Chondrocyte (in vitro differentiated cells): ENCODE measurements at places on chromosomes 6 and 20. TPM values are rescaled to one million over a fixed set of nuclear protein-coding genes. Genes with fewer than 3 reads are reported as not detected.

DNA sequence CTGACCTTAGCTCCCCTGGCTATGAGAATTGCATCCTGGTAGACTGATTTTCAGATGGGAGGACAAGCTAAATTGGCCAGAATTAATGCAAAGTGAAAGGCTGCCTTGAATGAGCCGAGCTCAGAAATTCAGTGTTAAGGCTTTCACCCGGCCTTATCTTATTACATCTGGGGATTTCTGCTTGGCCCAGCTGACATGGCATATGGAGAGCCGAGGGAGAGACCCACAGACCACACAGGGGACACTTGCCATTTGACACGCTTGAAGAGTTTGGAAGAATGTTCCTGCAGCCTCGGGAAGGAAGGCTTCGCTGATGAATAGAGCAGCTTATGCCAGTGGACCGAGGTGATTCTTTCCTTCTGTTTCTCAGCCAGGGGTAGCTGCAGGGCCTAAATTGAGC, 9.0 kb downstream of the MOCS3 start:
- H3K36me3 ChIP-seq, result no peaks in the 10 kb centered on the region
- no peak for DNase-seq
- H3K27me3 ChIP-seq, result peaks cover 7% of the 10 kb centered on the region
- H3K4me3 ChIP-seq, result no peak overlapping the region

DNA sequence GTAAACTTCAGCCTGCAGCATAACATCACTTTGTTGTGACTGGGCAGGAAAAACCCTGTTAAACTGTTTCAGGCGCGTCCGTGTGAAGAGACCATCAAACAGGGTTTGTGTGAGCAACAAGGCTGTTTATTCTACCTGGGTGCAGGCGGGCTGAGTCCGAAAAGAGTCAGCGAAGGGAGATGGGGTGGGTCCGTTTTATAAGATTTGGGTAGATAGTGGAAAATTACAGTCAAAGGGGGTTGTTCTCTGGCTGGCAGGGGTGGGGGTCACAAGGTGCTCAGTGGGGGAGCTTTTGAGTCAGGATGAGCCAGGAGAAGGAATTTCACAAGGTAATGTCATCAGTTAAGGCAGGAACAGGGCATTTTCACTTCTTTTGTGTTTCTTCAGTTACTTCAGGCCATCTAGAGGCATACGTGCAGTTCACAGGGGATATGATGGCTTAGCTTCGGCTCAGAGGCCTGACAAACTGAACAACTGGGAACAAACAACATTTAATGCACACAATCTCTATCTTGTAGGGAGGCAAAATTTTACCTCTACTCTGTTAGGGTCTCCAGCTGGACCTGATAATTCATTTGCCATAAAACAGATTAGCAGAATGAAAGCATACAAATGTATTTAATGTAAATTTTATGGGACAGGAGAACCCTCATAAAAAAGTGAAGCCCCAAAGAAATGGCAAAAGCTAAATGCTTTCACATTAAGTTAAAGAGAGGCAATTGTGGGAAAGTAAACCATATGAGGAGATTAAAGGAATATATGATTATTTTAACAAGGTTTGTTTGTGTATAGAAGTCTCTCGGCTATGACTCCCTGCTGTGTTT, 58.3 kb upstream of the HFE start:
- no peaks in the 10 kb centered on the region for H3K36me3 ChIP-seq
- no peak for DNase-seq
- H3K27me3 ChIP-seq, result no peaks in the 10 kb centered on the region
- no peak overlapping the region for H3K4me3 ChIP-seq

DNA sequence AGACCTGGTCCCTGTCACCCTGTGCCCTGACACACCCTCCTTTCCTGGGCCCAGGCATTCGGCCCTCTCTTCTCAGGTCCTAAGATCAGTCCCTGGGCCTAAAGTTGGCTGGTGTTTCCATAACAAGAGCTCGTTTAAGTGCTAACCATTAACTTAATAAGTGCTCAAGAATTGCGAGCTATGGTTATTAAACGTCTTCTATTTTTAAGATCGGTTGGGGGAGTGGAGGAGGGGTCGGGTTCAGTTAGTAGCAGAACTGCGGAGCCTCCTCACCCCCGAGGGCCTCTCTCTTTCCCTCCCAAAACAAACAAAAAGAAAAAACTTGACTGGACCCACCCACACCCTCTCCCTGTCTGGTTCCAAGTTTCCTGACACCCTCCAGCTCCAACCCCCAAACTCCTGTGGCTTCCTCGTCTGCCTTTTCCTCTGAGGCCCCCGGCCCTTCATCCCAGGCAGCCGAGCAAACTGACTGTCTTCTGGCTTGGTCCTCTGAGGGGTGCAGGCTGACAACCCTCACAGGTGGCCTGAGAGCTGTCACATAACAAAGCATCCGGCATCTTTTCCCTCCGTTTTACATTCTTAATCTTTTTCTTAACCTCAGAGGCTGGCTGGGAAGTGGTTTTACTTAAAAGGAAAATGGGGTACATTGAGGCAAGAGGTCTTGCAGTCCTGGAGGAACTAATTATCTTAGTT, 2.0 kb downstream of the STK35 start:
- H3K27ac ChIP-seq, result peak overlapping the region; percentile 90
- H3K27me3 ChIP-seq, result no peaks in the 10 kb centered on the region
- DNase-seq, result no peak
- H3K4me1 ChIP-seq, result peaks cover 40% of the 10 kb centered on the region
- H3K4me3 ChIP-seq, result peak overlapping the region; percentile 95

GRCh38 chr20:34179637-34180360, 61.4 kb upstream of the ASIP start:
- H3K27me3 ChIP-seq, result peaks cover 10% of the 10 kb centered on the region
- no peak overlapping the region for H3K4me3 ChIP-seq
- no peak for DNase-seq
- no peaks in the 10 kb centered on the region for H3K4me1 ChIP-seq
- H3K36me3 ChIP-seq, result no peaks in the 10 kb centered on the region

DNA sequence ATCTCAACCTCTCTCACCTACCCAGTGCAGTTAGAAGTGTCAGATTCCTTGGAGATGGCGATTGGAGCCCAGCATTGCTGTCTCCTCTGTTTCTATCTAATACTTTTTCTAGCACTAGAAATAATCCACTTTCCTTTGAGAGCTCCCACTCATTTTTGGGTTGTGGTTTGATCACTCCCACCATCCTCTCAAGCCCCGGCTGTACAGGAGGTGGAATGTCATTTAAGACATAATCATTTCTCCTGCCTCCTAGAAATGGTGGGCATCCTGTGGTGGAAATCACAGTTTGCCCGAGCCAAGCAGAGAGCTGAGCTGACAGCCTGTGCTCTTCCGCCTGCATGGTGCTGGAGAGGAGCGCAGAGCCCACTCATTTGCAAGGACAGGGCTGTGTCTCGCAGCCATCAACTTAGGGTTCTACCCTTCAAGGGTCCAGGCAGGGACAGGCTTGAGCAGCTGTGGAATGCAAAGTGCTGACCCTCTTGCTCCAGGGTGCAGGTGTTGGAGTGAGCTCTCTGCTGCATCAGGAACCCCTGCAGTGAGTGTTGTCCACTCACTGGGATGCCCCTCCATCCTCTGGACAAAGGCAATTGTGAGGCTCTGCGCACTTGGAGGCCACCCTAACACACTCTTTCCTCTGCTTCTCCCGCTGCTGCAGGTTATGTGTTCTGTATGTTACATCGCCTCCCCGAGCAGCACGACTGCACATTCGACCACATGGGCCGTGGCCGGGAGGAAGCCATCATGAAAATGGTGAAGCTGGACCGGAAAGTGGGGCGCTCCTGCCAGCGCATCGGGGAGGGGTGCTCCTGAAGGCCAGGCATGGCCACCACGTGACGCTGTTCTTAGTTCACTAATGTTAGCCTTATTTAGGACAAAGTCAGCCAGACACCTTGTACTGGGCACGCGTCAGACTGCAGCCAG, 332.3 kb downstream of the ZFAND3 start:
- no peak for DNase-seq
- peaks cover 15% of the 10 kb centered on the region for H3K4me1 ChIP-seq
- no peak overlapping the region for H3K27ac ChIP-seq
- H3K4me3 ChIP-seq, result no peak overlapping the region
- no peaks in the 10 kb centered on the region for H3K27me3 ChIP-seq

- DNase-seq, result peak; percentile 88
- no peak overlapping the region for H3K27ac ChIP-seq
- H3K4me3 ChIP-seq, result no peak overlapping the region
- peaks cover 7% of the 10 kb centered on the region for H3K36me3 ChIP-seq
- H3K4me1 ChIP-seq, result peaks cover under 1% of the 10 kb centered on the region
Observed at GRCh38 chr6:41597246-41598000, 40.8 kb upstream of the MDFI start.

DNA sequence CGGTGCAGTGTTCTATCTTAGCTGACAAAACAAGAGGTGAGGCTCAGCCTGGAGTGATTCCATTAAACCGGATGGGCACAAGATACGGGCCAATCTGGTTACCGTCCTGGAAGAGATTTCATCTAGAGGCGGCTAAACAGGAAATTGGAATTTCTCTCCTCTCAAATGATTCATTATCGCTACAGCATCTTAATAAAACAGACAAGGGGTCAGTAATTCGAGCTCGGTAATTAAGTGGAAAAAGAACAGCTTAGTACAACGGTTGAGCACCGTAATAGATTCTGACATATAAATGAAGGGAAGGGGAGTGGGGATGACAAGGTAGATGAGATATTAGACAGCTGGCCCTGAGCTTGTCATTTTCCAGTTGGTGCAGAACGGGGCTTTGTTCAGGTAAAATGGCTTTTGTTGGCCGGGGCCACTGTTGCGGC, 137.2 kb downstream of the EDN3 start:
- H3K27ac ChIP-seq, result no peak overlapping the region
- DNase-seq, result no peak
- no peaks in the 10 kb centered on the region for H3K36me3 ChIP-seq
- peaks cover 4% of the 10 kb centered on the region for H3K27me3 ChIP-seq
- no peaks in the 10 kb centered on the region for H3K4me1 ChIP-seq
- no peak overlapping the region for H3K4me3 ChIP-seq

- peaks cover 54% of the 10 kb centered on the region for H3K4me1 ChIP-seq
- DNase-seq, result no peak
- H3K27me3 ChIP-seq, result no peaks in the 10 kb centered on the region
- H3K4me3 ChIP-seq, result peak overlapping the region; percentile 99
- peaks cover 23% of the 10 kb centered on the region for H3K36me3 ChIP-seq
- H3K27ac ChIP-seq, result peak overlapping the region; percentile 97
Observed at GRCh38 chr6:85677234-85677956, 34.7 kb upstream of the SYNCRIP start.

GRCh38 chr6:37774028-37774680, 45.4 kb upstream of the ZFAND3 start:
- H3K27me3 ChIP-seq, result peaks cover 2% of the 10 kb centered on the region
- no peak for DNase-seq
- peaks cover 5% of the 10 kb centered on the region for H3K4me1 ChIP-seq
- H3K36me3 ChIP-seq, result peaks cover 5% of the 10 kb centered on the region

DNA sequence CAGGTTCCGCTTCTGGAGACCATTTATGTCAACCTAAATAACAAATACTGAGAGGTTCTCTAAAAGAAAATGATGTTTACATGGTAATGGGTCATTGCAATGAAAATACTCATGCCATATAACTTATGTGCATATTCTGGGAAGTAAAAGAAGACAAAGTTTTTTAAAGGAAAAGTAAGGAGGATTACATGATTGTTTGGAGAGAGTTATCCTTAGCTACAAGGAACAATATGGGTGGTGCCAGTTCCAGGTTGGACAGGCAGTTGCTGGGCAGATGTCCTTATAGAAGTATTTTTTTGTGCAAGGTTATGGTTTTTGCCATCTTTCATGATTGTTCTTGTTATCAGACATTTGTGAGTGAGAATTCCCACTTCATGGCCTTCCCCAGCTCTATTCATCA, 52.5 kb downstream of the MRAP2 start:
- peaks cover 22% of the 10 kb centered on the region for H3K36me3 ChIP-seq
- H3K4me3 ChIP-seq, result no peak overlapping the region
- peaks cover 5% of the 10 kb centered on the region for H3K27me3 ChIP-seq
- H3K27ac ChIP-seq, result no peak overlapping the region

DNA sequence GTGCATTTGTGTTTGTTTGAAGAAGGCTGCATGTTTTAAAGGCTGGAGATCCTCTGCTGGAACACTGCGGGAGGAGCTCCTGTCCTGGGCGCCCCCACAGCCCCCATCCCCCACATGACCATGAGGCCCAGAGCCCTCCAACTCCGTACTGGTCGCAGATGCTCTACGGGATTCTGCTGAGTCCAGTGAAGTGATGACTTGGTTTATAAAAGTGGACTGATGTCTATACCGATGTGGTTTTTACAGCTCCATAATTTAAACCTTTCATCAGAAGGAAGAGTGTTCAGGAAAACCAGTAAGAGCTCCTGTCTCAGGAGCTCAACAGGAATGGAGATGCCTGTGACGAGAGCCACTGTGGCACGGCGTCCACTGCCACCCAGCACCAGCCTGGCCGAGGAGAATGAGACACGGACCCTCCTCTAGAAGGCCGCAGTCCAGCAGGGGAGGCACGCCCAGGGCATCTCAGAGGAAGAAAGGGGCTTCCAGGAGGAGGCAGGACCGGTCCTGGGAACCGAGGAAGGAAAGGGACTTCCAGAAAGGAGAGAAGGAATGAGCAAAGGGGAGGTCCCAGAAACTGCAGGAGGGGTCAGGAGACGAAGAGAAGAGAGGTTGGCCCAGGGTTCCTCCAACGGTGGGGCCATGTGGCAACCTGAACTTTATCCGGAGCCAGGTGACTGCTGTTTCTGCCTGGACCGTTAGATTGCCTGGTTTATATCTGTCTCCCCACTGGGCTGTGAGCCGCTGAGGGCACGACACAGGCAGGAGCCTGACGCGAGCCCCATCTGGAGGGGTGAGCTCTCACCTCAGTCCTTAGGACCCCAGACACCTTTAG, 26.9 kb downstream of the BFSP1 start:
- H3K27me3 ChIP-seq, result no peaks in the 10 kb centered on the region
- H3K4me3 ChIP-seq, result no peak overlapping the region
- DNase-seq, result no peak

DNA sequence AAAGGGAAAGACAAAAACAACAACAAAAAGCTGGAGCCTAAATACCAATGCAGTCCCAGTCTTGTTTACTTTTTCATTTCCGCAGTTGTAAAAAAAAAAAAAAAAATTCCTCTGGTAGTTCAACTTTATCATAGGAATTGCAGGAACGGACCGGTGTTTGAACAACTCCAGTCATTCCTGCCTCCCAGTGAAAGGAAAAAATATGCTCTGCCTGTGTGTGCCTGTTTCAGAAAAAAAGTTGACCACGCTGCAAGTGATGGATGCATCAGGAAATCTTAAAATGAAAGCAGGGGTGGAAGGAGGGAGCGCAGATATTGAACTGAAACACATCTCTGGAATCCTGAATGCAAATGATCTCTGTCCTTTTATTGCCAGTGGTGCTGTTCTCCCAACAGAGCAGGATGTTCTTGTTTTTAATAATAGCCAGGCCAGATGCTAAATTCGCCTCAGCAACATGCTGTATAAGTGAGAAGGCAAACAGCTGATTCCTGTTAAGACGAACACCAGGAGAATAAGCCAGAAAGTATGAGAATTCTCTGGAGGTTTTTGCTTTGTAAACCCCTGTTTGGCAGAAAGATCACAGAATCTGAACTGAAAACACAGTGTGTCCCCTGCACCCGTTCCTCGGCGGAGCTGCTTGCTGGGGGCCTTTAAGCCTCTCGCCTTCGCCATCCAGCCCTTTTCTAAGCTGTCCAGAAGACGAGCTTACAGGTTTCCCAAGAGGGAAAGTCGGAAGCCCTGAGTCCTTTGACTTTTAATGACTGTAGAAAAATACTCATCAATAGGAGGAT, 178.4 kb upstream of the SUPT3H start:
- no peaks in the 10 kb centered on the region for H3K27me3 ChIP-seq
- no peak for DNase-seq
- peak overlapping the region; percentile 46 for H3K27ac ChIP-seq
- no peaks in the 10 kb centered on the region for H3K36me3 ChIP-seq

Gene ZNF391
- total RNA-seq, result 4.1 to 5.0 TPM (median 4.5 TPM) in 3 replicates

Gene ENPP5
- total RNA-seq, result 0.12 to 0.28 TPM in 2 of 3 replicates, not detected in the other

Gene GDAP1L1
- not detected in 3 replicates for total RNA-seq

Gene POM121L2
- not detected in 3 replicates for total RNA-seq

Gene KHDC1
- 4.0 to 4.5 TPM (median 4.3 TPM) in 3 replicates for total RNA-seq

Gene HLA-F
- 5.1 to 6.6 TPM (median 6.4 TPM) in 3 replicates for total RNA-seq

Gene ADAM33
- total RNA-seq, result 4.1 to 13.1 TPM (median 12.2 TPM) in 3 replicates

Gene MACROD2
- 2.7 to 4.8 TPM (median 3.2 TPM) in 3 replicates for total RNA-seq
